ENCODE measurements at places on chromosomes 13 and 19. TPM values are rescaled to one million over a fixed set of nuclear protein-coding genes. Genes with fewer than 3 reads are reported as not detected.
A peak's percentile ranks its signal among the peaks of the same experiment; 100 is the strongest.

GRCh38 chr19:19588546-19588945, 29.9 kb downstream of the PBX4 start:
- no peak for DNase-seq

DNA sequence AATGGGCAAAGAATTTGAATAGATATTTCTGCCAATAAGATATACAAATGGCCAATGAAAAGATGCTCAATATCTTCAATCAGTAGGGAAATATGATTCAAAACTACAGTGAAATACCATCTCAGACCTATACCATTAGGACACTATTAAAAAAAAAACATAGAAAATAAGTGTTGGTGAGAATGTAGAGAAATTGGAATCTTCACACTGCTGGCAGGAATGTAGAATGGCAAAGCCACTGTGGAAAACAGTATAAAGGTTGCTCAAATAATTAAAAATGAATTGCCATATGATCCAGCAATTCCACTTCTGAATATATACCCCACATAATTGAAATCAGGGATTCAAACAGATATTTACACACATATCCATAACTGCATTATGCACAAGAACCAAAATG, 88.1 kb upstream of the STARD13 start:
- DNase-seq: no peak

- peak; percentile 93 for DNase-seq
These were observed 47.7 kb downstream of the CYP4F22 start for GRCh38 chr19:15555759-15556633.

ZNF264 gene
- 29.8 TPM for total RNA-seq

DNA sequence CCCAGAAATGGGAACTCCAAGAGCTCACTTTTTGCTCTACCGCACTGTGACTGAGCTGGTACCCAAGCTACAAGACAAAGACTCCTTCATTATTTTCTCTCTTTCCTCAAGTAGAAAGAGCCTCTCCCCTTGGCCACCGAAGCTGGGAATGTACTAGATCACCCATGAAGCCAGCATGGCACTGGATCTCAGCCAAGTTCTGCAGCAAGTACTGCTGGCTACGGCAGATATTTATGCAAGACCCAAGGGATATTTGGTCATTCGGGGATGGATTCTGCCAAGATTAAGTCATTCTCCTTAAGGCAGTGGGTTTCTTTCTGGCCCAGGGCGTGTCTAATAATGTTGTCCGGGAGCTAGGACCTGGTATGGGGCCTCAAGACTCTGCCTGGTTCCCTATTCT, 633.5 kb downstream of the SLITRK1 start:
- no peak for DNase-seq

GRCh38 chr13:24192811-24193162, 32.3 kb downstream of the SPATA13 start:
- DNase-seq: no peak

DNA sequence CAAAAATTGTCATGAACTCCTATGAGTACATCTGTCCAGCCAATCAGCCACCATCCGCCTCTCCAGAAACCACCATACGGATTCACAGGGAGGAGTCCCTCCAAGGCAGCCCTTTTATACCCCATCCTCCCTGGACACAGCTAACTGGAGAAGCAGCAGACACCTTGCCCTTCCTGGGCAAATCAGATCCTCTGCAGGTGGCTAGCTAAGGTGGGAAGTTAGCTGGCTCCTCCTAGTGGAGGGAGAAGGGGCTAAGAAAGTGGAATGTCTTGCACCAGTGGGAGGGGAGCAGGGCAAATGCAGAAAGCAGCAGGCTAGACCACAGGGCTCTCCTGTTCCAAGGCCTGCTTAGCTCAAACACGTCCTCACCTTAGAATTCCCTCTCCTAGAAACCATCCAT, 46.2 kb upstream of the UQCRFS1 start:
- no peak for DNase-seq

GRCh38 chr19:30552593-30552992, 180.4 kb downstream of the ZNF536 start:
- DNase-seq: no peak

CGB2 gene
- total RNA-seq: not detected

DNA sequence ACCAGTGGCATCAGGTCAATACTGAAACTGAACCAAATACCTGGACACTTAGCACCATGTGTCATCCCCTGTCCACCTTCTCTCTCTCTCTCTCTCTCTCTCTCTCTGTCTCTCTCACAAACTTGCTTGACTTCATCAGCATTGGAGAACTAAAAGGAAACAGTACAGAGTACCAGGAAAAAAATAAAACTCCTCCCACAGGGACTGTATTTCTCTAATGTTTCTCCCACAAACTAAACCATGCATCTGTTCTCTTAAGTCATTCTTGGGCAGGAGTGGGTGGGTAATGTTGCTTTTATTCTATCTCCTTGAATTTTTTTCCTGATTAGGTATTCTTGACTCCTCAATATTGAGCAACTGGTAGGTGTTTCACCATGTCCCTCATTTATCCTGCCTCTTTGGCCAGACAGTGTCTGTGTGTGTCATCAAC, 112.9 kb upstream of the CACNA1A start:
- DNase-seq: no peak

DNA sequence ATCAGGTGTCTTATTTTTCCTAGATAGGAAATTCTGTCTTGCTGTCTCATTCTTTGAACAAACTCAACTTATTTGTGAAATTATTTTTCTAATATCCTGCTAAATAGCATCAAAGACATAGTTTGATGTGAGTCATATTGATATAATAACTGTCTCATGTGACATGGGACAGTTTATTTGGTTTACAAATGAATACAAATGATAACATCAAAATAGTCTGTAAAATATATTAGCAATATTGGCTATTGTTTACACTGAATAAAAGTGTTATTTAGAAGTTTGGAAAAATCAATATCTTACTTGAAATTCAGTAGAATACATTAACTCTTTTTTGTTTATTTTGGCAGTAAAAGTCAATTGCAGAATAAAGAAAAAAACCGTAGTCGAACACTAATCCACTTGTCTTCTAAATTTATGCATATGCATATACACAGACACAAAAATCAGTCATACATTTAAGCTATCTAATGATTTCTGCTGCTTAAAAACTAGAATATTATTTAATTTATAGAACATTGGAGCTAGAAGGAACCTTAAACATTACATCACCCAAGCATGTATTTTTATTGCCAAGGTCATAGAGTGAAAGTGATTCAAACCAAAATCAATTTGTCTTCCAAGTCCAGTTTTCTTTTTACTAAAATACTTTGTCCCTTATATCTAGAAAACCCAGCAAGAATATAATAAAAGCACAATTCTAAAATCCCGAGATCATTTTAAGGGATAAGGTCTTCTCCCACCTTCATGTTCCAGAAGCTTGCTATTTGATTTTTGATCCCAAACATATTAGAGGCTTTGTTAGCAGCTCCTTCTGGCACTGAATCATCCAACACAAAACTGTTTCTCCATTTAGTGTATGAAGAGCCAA, 776.5 kb upstream of the SLITRK1 start:
- no peak for DNase-seq
